HCEC 1CT (cell line): ENCODE measurements at places on chromosomes 4 and X.

GRCh38 chr4:158208963-158209640, 1.2 kb upstream of the TMEM144 start:
- no peak for DNase-seq

- no peak for DNase-seq
Observed at GRCh38 chr4:81673961-81674360, 202.3 kb upstream of the RASGEF1B start.

DNA sequence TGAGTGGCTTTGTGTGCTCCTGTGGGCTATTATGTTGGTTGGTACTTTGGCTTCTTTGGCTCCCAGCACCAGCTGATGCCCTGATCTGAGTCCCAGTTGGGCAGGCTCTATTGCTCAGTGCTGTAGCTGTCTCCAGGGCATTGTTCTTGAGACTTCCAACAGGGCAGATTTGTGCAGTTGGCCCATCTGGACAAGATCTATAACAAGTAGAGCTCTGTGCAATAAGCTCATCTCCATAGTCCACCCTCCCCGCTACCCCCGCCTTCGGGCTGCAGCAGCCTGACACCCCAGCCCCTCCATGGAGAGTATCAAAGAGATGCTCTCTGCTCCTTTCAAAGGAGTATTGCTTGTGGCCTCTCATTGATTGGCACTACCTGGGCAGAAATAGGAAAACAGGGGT, 5.8 kb upstream of the TMEM31 start:
- no peak for DNase-seq

DNA sequence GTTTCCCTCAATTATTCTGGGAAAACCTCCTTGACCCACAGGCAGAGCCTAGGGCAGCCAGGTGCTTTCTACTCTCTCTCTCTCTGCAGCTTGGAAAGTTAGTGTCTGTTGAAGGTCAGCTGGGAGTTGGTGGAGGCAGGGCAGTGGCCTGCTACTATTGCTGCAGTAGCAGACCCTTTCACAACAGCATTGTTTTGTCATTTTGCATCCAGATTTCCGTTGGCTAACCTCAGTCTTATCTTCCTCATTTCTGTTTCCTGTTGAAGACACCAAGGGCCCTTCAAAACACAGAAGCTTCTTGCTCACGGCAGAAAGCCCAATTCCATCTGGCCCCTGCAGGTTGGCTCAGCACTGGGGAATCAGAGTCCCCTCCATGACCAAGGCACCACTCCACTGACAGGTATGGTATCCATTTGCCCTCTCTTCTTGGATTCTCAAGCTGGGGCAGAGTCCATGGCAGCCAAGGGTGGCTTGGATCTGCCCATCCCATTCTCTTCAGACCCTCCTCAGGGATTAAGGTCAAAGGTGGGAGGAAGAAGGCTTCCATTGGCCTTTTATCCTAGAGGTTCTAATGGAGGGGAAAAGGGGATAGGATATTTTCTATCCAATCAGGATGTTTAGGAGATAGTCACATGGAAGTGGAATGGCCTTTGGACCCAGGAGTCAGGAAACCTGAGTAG, 24.6 kb downstream of the VSIG4 start:
- no peak for DNase-seq

DNA sequence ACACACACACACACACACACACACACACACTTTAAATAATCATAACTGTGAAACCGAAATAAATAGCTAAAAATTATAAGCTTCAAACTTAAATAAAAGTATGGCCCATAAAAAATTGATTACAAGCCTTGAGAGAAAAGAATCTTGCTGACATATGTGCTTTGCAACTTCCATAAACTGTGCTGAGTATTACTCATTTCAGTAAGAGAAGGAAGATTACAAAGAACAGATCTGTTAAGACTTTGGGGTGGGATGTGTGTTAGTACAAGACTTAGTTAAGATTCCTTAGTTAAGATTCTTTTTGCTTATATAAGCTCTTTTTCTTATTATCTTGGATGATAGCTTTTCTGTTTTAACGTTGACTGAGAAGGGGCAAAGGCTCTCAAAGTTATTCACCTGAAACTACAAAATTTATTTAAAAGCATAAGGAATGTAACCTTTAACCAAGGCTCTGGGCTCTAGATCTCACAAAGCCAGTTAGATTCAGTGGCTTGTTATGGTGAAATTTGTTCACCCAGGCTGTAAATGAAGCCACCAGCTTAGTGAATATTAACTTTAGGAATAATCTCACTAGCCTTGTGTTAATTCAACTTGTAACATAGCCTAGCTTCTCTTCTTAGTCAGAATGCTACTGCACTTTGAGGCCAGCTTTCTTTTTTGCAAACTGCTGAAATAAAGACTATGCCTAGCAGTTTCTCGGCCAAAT, 58.2 kb downstream of the ARSJ start:
- DNase-seq, result peak; percentile 27

DNA sequence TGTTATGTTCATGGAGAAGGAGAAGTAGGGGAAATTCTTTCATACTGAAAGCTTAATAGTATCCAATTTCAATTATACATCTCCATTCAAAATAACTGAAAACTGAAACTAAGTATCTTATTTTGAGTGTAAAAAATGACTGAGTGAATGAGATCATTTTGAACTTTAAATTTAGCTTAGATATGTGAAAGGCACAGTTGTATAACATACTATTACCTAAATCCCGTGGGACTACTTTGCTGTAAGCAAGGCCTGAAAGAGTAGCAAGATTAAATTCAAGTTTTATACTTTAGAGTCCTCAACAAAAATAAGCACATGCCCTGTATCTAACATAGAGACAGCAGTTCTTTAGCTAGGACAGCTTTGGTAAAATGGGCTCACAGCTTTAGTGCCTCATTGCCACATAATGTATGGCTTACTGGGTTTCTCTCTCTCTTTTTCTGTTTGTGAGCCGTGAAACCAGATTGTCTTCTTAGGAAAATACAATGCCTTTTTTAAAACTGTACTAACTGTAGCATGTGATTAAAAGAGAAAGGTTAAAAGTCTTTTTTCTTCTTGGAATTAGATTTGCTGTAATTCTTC, 43.2 kb downstream of the GSTCD start:
- no peak for DNase-seq

DNA sequence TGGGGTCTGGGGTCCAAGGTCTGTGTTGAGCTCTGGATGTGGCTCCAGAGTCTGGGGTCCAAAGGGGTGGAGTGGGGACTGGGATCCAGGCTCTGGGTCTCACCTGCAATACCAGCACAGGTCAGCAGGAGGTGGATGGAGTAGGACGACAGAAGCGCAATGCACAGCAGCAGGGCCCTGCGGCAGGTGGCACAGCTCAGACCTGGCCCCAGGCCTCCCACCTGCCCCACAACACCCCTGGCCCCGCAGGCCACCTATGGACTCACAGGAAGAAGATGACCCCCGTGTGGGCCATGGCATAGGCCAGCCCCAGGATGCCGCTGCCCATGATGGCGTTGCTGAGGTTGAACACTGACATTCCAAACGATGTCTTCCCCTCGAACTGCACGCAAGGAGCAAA, 3.4 kb downstream of the SLC38A5 start:
- no peak for DNase-seq

GRCh38 chrX:63664083-63664482, 120.9 kb downstream of the ARHGEF9 start:
- DNase-seq, result peak; percentile 44

- DNase-seq, result no peak
Observed at GRCh38 chr4:112966701-112967488, 82.6 kb upstream of the ANK2 start.

DNA sequence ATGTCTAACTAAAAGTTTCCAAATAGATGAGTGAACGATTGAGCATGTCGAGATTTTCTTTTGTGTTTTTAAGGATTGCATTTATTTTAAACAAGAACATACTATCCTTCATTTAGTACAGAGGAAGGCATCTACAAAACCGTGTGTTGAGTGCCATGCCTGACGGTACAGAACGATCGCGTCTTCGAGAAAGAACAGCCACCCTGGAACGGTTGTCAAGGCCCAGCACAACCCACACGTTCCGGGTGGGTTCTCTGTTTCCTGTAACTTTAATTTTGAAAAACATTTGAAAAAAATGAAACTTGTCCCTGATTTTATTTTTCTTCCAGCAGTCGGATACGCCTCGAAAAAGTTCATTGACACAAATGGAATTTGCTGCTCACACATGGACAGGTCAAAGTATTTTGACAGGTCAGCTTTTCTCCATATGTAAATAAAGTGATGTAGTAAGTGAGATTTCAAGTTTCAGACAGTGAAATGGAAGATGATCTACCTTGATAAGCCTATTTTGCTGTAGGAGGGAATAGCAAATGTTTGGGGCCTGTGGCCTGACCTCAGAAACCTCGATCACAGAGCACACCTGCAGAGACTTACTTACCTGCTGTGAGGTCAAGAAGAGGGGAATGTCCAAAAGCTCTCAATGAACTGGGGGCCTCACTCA, 24.4 kb upstream of the CYP4V2 start:
- DNase-seq, result no peak

DNA sequence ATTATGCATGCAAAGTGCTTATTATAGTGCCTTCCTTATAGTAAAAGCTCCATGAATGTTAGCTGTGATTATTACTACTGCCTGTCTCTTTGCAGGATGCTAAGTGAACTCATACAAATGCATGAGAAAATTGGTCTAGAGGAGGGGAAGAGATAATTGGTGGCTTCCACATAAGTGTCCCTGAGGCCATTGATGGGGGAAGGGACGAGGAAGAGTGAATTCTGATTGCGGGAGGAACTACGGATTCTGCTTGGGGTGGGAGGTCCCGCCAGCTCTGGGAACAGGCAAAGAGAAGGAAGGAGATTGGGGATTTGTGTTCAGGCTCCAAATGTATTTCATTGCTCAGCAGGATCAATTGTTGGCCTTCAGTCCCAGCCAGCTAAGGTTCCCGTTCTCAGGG, 11.6 kb upstream of the ARHGAP36 start:
- no peak for DNase-seq

- DNase-seq, result no peak
Observed at GRCh38 chrX:136626237-136626636, 21.7 kb upstream of the CD40LG start.

- no peak for DNase-seq
Observed at GRCh38 chr4:48774760-48775710, 5.0 kb downstream of the FRYL start.

DNA sequence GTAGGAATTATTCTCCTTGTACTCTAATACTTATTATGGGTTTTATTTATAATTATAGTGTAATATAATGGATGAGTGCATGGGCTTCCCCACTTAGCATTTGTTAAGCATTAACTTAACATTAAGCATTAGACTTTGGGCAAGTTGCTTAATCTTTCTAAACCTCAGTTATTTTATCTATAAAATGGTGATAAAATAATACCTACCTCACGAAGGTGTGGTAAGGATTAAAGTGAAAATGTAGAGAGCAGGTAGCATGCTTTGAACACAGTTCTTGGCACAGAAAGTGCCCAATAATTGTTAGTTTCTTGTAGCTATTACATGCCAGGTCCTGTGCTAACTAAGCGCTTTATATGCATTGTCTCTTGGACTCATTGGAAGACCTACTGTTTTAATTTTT, 2.6 kb downstream of the MSMO1 start:
- DNase-seq, result no peak

GRCh38 chr4:147683188-147683591, 773 bp downstream of the PRMT9 start:
- no peak for DNase-seq

- no peak for DNase-seq
Observed at GRCh38 chr4:168120811-168121210, 28.5 kb downstream of the ANXA10 start.

GRCh38 chrX:110402091-110402849, 43.6 kb downstream of the RTL9 start:
- DNase-seq, result peak; percentile 76

DNA sequence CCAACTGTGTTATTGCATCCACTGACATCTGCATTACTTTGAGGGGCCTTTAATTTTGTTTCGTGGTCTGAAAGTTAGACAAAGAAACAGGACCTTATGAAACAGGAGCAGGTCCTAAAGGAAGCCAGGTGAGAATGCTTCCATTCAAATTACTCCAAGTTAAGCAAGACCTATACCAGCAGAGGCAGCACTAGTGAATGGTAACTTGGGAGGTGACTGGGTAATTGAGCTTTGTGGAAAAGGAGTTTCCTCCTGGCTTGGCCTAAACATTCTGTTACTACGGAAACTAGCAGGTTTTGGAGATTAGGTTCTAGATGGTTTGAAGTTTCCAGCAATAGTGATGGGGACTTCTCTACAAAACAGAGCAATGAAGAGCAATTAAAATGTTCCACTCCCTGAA, 173.5 kb downstream of the NKX6-1 start:
- no peak for DNase-seq

DNA sequence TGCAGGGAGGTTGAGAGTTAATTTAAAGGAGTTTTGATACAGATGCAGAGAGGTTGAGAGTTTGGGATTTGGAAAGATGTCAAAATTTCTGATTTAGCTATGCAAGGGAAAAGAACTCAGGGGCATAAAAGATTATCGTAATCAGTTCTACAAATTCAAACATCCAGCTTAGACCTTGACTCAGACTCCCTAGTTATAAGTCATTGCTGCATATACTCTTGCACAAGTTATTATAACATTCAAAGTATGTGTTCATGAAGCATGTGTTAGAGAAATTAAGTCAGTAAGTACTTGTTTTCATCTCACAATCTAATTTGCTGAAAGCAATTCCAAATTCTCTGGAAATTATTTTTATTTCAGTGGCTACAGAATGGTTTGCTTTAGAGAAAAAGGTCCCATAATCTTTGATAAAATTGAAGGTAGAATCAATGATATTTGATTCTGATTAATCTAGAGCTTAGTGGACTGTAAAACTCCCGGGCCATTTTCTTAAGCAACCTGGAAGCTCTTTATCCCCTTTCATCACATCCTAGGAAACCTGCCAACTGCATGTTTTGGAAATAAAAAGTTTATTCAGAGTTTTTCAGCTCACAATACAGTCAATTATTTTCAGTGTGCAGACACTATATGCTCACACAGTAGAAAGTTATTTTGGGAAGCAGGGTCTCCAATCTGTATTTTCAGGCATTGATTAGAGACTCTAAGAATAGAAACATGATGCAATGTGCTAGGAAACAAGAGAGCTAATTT, 132.9 kb upstream of the SPANXC start:
- DNase-seq, result peak; percentile 1

DNA sequence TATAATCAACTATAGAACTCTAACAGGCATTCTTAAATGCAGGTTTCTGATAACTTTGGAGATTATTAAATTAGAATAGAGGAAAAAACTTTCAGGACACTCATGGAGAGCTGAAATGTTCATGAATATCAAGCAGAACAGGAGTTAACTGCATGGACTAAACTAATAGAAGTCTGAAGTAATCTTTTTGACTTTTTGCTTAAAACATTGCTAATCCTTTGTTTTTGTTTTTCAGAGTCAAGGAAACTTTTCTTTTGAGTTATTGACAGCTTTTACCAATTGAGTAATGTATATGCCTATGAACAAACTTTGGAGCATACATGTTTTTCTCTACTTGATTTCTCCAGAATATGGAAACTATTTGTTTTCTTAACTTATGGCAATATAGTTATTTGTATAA, 112.5 kb downstream of the EIF4E start:
- DNase-seq, result no peak

GRCh38 chr4:123452616-123453015, 56.0 kb downstream of the SPRY1 start:
- peak; percentile 85 for DNase-seq
